ENCODE measurements at places on chromosomes 5 and 9.

DNA sequence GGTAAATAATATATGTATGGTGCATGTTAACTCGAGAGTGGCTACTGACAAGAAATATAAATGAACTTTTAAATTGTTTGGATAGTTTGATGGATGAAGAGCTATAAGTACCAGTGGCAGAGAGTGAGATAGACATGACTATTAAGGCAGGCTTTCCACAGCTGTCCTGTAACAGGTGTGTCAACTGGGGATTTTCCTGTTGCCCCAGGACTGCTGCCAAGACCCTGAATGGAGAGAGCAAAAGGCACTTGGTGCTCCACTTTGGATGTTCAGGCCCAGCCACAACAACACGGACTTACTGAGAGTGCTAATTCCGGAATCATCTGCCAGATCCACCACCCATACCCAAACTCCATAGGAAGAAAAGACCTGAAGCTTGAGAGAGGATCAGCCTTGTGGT lies 215.1 kb downstream of the SEC61B start:
- no peak for DNase-seq

GRCh38 chr5:62168506-62169281 lies 137.3 kb upstream of the KIF2A start:
- DNase-seq: no peak

GRCh38 chr5:173655196-173655797 lies 38.8 kb upstream of the BOD1 start:
- no peak for DNase-seq

GRCh38 chr9:134592018-134592818 lies 49.4 kb upstream of the COL5A1 start:
- DNase-seq: no peak

GRCh38 chr9:137162505-137163364 lies 7.1 kb downstream of the LRRC26 start:
- no peak for DNase-seq

GRCh38 chr9:136318111-136318775 lies 9.1 kb upstream of the GPSM1 start:
- DNase-seq: no peak

DNA sequence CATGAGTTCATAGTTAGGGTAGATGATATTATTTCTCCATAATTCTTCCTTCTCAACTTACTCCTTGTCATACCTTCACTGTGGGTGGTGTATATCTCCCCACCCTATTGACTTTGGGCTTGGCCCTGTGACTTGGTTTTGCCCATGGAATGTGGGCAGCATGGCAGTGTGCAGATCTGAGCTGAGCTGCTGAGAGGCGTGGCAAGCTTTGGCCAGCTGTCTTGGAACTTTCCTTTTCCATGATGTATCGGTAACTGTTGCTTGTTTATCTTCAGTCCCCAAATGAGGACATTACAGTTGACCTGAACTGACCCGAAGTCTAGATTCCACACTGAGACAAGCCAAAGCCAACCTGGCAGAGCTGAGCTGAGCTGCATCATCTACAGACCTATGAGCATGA lies 70.4 kb downstream of the RALGPS1 start:
- peak; percentile 88 for DNase-seq

DNA sequence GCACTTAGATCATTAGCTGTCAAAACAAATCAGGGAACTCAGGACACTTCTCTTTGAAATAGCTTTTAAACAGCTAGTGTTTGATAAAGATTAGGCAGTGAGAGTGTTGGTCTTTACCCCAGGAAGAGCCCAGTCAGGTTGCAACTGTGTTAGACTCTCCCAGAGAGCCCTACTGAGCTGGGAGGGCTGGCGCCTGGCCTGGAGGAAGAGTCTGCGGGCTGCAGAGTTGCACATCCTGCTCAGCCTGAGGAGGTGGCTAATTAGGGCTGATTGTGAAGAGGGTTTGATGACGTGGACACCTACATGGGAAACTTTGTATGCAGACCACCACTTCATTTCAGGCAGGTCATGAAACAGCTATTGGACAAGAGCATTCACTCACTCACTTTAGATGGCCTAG lies 112.0 kb downstream of the TMEM174 start:
- DNase-seq: no peak

GRCh38 chr5:36535378-36535777 lies 71.0 kb upstream of the SLC1A3 start:
- DNase-seq: peak; percentile 9

- no peak for DNase-seq
Measured at GRCh38 chr9:136525841-136526499, 19.9 kb downstream of the NOTCH1 start.

DNA sequence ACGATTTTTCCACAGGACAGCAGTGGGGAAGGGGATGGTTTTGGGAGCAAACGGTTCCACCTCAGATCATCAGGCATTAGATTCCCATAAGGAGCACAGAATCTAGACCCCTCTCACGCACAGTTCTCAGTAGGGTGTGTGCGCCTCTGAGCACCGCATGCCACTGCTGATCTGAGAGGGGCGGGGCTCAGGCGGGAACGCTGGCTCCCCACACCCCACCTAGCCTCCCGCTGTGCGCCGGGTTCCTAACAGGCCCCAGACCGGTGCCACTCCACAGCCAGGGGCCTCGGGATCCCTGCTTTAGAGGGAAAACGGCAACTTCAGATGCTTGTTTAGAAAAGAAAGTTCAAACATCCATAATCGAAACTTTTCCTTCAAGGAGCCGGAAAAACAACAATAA lies 20.4 kb downstream of the TERT start:
- DNase-seq: no peak

- no peak for DNase-seq
Measured at GRCh38 chr5:115573133-115573532, 28.6 kb upstream of the FEM1C start.

GRCh38 chr5:77935506-77936364 lies 159.6 kb upstream of the TBCA start:
- DNase-seq: no peak

DNA sequence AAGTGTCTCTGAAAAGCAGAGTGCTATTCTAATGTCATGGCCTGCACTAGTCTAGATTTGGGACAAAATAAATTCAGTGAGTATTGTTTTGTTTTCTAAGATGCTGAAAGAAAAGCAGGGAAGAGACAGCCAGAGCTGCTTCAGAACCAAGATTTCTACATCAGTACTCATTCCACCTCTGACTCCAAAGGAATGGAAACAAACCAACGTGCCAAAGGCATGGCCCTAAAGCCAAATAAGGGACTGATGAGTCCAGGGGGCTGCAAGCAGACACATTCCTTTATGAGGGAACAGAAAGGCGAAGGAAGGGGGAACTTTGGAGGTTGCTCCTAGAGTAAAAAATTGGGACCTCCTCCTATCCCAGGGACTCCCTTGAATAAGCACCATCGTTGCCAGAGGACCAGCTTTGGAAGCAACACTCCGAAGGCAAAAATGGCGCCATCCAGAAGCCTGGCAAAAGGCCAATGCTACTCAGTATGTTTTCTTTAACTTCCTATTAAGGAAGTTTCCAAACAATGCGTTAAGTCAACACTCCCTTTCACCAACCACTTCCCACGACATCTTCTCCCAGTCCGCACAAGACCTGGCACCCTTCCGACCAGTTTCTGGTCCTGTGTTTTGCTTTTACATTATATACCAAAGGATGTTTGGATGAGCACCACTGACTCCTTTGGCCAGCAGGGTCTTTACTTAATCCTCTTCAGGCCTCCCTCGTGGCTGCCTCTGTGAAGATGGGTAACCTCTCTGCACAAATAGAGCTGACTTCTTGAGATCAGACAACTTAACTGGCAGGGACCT lies 31.6 kb downstream of the ADAM19 start:
- DNase-seq: no peak

- no peak for DNase-seq
Measured at GRCh38 chr5:73236541-73237128, 63.6 kb downstream of the TMEM174 start.

GRCh38 chr9:126379661-126380360 lies 53.2 kb downstream of the MVB12B start:
- DNase-seq: no peak

DNA sequence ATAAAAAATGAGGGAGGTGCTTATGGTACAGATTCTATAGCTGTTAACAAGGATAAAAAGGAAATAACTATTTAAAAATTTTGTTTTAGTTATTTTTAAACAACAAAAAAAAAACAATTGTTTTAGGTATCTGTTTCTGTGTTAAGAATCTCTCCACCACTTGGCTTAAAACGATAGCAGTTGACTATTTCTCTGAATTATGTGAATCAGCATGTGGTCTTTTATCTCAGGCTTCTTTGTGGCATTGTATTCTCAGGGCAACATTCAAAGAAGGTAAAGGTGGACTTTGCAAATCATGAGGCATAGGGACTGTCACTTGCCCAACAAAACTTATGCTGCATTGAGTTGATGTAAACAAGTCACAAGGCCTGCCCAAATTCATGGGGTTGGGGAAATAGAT lies 55.2 kb downstream of the ERBIN start:
- DNase-seq: no peak

DNA sequence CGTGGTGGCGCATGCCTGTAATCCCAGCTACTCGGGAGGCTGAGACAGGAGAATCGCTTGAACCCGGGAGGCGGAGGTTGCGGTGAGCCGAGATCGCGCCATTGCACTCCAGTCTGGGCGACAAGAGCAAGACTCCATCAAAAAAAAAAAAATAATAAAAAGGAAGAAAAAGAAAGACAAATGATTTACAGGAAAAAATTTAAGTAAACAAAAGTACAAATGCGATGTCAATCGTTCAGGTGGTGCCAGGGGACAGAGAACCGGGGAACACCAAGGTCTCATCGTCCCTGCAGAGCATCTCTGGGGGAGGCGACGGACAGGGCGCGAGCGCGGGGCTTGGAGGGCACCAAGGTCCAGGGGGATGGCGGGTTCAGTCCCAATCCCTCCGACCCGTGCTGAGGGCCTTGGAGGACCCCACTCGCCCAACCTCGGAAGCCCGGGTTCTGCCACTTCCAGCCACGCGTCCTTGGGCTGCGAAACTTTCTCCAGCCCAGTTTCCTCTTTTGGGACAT lies 607 bp upstream of the HNRNPAB start:
- no peak for DNase-seq

DNA sequence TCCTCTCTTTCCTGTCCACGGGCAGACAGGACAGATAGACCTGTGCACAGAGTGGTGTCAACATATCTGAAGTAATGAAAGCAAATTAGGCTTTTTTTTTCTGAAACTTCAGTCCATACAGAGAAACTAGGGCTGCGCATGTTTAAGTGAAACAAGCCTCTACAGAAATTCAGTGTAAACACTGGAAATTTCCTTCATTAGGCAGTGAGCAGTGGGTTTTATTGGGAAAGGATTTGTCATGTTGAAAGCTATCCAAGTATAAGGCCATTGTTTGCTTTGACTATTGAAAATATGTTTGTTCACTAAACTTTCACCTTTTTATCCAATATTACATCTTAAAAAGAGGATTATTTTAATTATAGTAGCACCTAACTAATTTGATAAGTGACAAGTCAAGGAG lies 161.2 kb downstream of the AOPEP start:
- DNase-seq: no peak

- no peak for DNase-seq
Measured at GRCh38 chr5:40497573-40497972, 182.1 kb upstream of the PTGER4 start.

DNA sequence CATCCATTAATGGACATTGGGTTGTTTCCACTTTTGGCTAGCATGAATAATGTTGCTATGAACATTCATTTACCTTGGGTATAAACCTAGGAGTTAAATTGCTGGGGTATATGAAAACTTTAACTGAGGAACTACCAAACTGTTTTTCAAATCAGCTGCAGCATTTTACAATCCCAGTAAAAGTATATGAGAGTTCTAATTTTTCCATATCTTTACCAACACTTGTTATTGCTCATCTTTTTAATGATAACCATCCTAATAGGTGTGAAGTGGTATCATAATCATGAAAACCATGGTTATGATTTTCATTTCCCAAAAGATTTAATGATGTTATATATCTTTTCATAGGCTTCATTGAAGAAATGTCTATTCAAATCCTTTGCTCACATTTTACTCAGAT lies 15.5 kb upstream of the FBXO38 start:
- no peak for DNase-seq

DNA sequence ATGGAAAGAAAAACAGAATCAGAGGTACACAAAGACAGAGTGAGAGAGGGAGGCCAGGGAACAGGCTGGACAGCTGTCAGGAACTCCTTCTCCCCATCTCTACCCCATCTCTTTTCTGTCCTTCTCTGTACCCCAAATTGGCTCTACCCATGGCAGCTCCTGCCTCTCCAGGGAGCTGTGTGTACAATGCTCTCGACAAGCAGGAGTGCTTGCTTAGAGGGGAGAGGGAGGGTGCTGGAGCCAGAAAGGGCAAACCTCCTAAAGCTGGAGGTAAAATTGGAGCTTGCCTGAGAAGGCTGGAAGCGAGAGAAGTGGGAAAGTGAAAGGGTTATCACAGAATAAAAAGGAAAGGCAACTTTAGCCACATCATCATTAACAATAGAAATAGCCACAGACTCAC lies 6.4 kb downstream of the TPM2 start:
- DNase-seq: no peak

GRCh38 chr5:67639976-67640375 lies 443.4 kb upstream of the CD180 start:
- peak; percentile 60 for DNase-seq

Data from cerebellar cortex (tissue), 1 donor.